ENCODE measurements at places on chromosomes 12 and 14.

DNA sequence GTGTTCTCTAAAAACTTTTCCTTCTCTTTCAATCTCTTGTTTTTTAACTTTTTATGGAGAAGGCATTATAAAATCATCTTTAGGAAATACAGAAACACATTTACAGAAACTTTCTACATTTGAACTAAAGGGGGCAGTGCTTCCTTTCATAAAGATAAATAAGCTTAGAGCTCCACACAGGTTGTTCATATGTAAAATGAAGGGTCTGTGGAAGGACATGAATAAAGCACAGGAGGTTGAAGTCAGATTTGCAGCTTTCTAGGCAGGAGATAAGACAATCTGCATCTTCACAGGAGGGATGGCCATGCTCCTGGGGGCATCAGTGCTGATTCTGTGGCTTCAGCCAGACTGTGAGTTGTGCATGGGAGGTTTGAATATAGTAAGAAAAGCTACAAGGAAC, 426.0 kb downstream of the DAD1 start:
- no peak for DNase-seq

GRCh38 chr14:67986131-67986841, 166.7 kb downstream of the RAD51B start:
- no peak for DNase-seq

GRCh38 chr14:35254736-35255135, 37.4 kb upstream of the PSMA6 start:
- peak; percentile 6 for DNase-seq

DNA sequence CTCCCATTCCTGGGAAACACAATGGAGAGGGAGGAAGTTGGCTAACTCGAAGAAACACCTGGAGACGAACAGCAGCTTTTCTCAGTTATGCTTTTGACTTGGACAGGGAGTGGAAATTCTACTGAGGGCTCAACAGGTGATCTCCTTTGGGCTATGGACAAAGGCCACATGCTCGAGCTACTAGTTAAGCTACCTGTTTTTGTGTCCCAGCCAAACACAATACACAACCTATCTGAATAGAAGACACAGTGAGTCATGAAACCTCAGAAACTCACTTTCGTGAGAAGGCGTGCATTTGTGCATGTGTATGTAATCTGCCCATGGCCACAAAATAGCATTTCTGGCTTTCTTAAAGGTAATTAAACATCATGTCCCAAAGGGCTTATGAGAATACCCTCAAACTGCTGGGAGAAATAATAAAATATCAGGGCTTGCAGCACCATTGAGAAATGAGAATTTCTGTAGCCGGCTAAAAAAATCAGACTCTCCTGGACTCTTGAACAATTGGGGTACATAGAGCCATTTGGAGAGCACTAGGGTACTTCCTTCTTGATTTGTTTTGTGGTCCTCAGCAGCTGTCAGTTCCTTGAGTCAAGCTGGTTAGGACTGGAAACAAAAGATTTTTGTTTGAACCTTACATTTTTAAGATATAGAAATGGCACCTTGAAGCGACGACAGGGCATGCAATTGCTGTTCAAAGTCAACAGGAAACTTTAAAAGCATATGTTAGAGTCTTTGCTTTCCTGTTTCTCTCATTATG, 85.5 kb upstream of the PTHLH start:
- DNase-seq, result no peak

DNA sequence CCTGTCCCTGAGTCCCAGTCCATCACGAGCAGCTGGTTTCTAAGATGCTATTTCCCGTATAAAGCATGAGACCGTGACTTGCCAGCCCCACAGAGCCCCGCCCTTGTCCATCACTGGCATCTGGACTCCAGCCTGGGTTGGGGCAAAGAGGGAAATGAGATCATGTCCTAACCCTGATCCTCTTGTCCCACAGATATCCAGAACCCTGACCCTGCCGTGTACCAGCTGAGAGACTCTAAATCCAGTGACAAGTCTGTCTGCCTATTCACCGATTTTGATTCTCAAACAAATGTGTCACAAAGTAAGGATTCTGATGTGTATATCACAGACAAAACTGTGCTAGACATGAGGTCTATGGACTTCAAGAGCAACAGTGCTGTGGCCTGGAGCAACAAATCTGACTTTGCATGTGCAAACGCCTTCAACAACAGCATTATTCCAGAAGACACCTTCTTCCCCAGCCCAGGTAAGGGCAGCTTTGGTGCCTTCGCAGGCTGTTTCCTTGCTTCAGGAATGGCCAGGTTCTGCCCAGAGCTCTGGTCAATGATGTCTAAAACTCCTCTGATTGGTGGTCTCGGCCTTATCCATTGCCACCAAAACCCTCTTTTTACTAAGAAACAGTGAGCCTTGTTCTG, 41.6 kb downstream of the DAD1 start:
- DNase-seq, result no peak

DNA sequence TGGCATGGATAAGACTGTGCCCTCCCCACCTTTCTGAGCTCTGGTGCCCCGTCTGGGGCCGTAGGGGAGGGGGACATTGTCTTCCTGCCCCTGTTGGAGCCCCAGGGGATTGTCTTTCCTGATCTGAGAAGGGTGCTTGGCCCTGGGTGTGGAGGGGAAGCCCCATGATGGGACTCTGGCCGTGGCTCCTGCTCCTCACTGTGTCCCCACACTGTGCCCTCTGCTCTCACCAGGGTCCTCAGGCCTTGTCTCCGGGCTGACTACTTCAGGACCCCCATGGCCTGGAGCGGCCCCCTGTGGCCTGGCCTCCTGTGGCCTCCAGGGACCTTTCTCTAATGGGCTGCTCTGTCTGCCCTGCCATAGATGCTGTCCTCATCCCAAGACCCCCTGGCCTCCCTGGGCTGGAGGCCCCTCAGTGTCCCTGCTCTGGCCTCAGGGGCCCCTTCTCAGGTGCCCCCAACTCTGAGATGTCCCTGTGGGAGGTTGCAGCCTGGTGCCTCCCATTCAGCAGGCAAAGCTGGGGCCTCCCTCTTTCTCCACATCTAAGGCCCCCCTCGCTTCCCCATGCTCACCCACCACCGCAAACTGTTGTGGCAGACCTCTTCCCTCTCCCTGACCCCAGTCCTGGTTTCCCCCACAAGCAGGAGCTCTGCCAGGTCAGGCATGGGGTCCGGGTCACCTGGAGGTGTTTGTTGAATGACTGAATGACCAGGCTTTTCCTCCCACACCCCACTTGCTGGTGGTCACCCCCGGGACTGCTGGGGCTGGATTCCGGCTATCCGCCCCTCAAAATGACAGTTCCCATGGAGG, 4.0 kb downstream of the KIF26A start:
- DNase-seq, result no peak

DNA sequence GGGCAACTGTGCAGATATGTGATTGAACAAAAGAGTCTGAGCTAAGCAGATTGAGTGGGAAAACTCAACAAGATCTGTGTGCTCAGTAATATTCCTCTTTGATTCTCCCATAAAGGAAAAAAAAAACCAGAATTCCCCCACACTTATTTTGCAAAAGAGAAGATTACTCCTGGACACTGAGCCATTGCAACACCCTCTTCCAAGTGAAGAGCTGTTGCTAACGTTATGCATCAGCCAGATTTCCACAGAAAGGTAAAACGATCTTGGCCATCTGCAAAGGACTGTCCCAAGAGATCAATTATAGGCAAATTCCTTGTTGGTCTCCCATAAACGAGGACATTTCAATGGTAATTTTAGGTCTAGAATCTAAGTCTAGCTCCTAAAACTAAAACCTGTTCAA, 587.7 kb downstream of the C12orf50 start:
- no peak for DNase-seq

- no peak for DNase-seq
Measured at GRCh38 chr12:14654842-14655241, 41.6 kb downstream of the GUCY2C start.

- DNase-seq, result no peak
Measured at GRCh38 chr12:67515679-67516340, 132.7 kb upstream of the DYRK2 start.

DNA sequence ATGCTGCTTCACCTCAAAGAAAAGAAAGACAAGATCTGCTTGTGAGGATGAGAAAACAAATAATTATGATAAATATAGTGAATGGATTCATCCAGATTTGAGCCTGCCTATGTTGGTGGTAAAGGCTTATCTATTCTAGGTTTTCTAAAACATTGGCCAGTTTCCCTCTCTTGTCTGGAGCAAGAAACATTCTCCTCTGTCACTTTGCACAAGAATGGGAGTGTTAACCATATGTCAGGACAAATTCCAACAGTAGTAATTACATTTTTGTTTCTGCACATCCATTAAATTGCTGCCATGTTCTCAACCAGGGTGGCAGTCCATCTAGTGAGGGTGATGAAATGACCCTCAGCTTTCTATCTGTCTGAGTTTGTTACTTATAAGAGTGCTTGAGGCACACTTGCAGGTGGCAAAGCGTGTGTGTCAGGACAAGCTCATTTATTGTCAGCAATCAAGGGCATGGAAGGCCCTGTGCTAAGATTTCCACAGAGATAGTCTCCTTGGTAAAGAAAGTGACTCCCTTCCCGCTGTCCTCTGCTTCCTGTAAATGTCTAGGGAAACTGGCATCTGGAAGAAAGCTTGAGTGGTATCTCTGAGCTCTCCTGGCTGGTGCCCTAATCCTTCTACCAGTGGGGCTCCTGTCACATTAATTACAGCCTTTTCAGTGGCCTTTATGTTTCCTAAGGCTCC, 502.1 kb upstream of the FLRT2 start:
- no peak for DNase-seq

GRCh38 chr14:85528080-85528896, 1.7 kb upstream of the FLRT2 start:
- DNase-seq, result no peak

DNA sequence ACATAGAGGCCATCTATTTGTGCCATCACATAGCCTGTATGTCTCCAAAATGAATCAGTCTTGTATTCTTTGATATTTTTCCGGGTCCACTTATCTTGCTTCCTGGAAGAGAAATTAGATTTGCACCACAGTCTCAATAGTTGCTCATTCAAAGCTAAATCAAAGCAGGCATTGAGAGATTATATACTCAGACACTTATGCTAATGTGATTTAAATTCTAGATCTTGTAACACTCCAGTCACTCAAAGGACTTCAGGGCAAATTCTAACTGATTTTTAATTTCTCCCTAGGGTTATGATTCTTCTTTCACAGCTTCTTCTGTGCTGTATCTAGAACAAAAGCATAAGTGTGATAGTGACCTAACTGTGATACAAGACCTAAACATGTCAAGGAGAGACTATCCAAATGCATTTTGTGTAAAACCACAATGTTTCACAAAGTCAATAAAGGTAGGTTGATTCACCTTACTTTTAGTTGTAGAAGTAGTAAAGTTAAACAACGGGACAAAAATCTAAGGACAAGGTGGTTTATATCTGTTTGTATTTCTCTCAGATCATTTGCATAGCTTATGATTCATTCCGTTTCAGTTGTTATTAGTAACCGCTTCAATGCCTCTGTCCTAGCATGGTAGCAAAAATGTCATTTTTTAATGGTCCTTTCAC, 26.8 kb downstream of the PLBD1 start:
- DNase-seq, result no peak

DNA sequence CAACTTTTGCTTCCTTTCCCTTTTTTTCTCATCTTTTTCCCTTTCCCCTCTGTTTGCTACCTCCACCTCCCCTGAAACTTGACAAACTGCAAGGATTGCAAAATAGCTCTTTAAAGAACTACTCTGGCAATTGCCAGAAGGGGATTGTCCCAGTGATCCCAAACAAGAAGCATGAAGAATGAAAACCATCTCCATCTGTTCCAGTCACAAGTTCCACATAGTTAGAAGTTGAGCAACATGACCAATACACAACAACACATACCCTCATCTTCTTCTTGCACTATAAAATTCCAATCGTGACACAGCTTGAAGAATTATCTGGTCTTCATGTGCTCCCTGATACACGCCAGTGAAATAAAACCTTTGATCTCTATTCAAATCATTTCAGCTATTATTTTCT, 93.7 kb upstream of the USP15 start:
- no peak for DNase-seq

DNA sequence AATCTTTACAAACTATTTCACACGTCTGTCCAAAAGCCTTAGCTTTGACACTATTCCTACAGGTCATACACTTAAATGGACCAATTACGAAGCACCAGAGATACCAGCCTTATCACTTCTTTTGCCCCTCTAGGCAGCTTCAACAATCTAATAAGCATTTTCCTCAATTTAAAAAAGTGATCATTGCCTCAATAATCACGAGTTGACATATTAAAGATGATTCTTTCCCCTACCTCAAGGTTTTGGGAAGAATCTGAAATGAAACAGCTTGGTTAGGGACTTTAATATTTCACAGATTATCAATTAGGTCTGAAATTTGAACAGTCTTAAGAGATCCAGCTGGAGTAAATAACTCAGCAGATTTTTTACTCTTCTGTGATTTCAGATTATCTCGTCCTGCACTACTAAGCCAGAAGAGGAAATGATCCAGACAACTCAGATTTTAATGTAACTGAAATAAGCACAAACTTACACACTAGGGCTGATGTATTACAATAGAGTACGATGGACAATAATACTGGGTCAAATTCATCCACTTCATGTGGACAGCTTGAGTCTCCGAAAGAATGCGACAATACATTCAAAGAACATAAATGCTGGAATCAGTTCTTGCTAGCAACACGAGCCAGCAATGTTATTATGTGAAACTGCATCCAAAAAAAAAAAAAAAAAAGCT, 15.9 kb downstream of the UBE2N start:
- no peak for DNase-seq

DNA sequence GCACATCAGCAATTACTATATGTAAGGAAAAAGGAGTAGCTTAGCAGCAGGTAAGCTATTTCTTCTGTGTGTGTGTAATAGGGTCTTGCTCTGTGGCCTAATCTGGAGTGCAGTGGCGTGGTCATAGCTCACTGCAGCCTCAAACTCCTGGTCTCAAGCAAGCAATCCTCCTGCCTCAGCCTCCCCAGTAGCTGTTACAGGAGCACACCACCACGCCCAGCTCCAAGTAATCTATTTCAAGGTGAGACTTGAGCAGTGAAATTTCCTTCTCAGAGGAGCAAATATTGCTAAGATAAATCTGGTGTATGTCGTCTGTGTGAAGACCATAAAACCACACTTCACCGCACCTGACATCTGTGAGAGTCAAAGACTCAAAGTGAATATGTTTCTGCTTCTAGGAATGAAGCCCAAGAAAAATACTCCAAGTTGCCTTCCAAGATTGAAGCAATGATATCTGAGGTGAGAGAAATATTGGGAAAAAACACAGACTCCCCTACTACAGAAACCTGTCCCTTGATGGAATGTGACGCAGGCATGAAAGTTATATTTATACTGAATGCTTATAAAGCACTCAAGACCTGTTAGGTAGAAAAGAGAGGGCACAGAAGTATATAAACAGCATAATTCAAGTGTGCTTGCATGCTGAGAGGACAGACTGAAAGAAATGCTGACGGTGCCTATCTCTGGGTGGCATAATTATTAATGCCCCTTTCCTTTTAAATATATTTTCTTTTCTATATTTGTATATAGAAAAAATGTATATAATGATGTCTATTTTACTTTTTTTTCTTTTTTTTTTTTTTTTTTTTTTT, 2.5 kb upstream of the SELPLG start:
- DNase-seq, result no peak

- no peak for DNase-seq
Measured at GRCh38 chr14:65780566-65780965, 368.0 kb downstream of the FUT8 start.

GRCh38 chr14:22549981-22550673, 38.9 kb downstream of the DAD1 start:
- peak; percentile 82 for DNase-seq

- DNase-seq, result no peak
Measured at GRCh38 chr12:15691388-15691787, 97.8 kb downstream of the EPS8 start.

Measured in stimulated activated CD8-positive, alpha-beta memory T cell treated with anti-CD3 and anti-CD28 coated beads, Interleukin-7, amount 100 ng/mL, for 48 hours (primary cell).